Right ventricle myocardium inferior (tissue), 1 donor: ENCODE measurements at places on chromosomes 13 and 19. TPM values are rescaled to one million over a fixed set of nuclear protein-coding genes. Genes with fewer than 3 reads are reported as not detected.
A peak's percentile ranks its signal among the peaks of the same experiment; 100 is the strongest.

DNA sequence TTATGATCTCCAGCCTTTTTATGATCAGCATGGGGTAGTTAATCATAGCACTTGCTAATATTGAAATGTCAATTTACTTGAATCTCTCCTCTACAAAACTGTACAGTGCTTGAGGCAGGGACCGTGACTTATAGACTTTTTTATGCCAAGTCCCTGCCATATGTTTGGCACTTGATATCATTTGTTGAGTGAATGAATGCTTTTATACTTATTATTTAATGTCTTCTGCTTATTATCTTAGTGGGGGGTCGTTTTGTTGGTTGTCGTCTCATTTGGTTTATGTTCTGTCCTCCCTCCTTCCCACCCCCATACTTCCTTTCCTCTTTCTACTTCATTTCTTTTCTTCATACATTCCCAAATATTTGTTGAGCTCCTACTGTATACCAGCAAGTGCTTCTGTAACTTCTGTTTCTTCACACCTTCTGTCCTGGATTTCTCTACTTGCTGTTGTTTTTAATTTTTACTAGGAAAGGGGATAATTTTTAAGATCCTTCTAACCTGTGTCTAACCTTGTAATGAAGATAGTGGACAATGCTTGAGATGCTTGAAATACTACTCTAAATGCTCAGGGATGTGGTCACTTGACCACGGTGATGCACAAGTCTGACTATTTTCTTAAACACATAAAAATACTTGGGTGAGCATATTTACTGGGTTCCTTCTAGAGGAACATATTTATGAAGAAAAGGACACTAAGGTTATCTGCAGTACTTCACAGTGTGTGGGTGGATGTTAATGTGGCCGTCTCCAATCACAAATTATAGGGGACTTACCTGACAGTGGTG lies 223.8 kb downstream of the TDRD3 start:
- DNase-seq, result no peak

GRCh38 chr13:98533912-98534311 lies 43.0 kb downstream of the STK24 start:
- DNase-seq, result no peak

- peak; percentile 45 for DNase-seq
Observed at GRCh38 chr13:113616991-113617749, 32.6 kb downstream of the TFDP1 start.

DNA sequence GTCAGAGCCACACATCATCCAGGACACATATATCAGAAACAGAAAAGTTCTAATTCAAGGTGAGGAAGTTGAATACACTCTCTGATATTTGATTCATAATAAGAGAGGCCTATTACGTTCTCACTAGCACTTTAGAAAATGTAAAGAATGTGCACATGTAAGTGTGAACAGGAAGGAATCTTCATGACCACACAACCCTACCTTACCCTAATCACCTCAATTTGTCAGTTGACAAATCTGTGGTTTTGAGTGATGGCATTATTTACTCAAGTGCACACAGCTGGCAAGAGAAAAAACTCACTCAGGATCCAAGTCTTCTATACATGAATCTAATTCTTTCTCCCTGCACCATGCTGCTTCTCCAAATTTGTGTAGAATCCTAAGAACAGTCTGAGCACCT lies 445.8 kb downstream of the SUCLA2 start:
- no peak for DNase-seq

DNA sequence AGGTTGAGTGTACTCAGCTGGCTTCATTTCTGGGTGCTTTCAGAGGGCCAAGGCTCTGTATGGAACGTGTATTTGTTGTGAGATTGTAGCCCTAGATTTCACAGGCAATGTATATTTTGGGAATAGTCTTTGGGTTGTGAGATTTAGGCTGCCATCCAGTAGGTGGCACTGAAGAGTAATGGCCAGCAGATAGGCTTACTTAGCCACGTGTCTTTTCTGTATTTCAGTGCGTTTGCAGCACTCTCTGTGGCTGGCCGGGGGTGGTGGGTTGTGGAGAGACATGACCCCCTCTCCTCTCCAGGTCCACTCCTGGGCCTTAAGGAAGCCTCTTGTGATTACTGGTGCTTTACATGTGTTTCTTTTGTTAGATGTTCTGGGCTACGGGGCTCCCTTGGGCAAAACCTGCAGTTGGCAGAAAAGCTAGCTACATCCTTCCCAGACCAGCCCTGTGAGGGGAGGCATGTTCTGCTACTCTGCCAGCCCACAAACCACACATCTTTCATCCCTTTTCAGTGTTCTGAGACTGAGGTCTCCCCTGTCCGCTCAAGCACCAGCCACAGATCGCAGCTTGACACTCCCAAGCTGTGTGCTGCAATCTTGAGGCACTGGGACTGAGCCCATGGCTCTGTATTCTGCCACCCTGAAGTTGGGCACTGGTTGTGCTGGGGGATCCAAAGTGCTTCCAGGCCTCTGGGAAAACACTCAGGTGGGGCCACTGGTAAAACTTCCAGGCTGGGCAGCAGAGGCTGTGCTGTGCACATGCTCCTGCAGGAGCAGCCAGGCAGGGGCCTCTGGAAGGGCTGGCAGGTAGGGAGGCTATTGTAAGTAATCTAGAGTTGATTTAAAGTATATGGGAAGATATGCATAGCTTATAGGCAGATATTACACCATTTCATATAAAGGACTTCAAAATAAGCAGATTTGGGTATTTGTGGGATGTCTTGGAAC lies 1096.8 kb upstream of the PCDH20 start:
- peak; percentile 26 for DNase-seq

DNA sequence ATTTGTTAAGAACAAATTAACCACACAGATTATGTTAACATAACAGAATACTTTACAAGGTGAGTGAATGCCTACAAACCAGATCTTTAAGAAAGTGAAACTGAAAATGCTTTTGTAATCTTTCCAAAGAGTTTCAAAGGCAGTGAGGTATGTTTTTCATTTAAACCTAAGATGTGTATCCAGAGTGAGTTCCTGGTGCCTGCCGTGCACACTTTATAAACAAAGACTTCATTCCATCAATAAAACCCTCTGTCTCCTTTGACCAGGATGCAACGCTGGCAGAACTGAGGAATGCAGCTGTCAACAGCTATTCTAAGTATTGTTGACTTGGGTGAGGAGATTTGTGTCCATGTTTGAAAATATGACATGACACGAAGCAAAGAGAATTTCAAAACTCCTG lies 344.6 kb downstream of the DNAJC15 start:
- no peak for DNase-seq

The ZNF790 gene
- 8.3 TPM for total RNA-seq

The DAND5 gene
- 9.9 TPM for total RNA-seq
